ENCODE measurements at places on chromosomes 7 and 10.

- no peak overlapping the region for H3K27ac ChIP-seq
- H3K4me3 ChIP-seq, result no peak overlapping the region
- H3K36me3 ChIP-seq, result no peaks in the 10 kb centered on the region
Measured at GRCh38 chr7:25073451-25073850, 51.6 kb downstream of the CYCS start.

DNA sequence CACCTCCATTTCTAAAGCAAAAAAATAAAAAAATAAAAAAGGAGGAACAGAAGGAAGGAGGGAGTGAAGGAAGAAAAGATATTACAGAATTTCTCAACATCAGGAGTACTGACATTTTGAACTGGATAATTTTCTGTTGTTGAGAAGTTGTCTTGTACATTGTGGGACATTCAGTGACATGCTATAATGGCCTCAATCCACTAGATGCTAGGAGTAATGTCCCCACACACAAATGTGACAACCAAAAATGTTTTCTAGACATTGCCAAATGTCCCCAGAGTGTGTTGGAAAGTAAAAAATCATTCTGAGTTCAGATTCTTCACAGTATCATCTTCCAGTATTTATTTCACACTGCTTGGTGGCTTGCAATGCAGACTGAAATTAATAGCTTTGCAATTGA lies 6.5 kb downstream of the ZNF438 start:
- no peak overlapping the region for H3K4me3 ChIP-seq
- peaks cover 5% of the 10 kb centered on the region for H3K4me1 ChIP-seq
- H3K36me3 ChIP-seq, result no peaks in the 10 kb centered on the region
- H3K27ac ChIP-seq, result peak overlapping the region; percentile 9

DNA sequence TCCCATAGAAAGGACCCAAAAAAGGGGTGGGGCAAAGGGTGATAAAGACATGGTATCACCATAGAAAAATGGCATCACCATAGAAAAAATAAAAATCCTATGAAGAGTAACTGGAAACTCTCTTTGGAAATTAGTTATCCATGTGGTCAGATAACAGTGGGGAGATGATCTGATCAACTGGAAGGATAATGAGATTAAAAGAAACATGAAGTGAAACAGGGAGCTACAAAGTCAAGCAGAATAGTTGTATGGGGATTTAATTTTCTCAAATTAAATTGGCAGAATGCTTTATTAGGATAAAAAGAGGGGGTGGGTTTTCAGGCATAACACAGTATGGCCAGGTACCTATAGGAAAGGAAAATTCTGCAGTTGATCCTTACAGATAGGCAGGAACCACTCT lies 111.2 kb downstream of the WNT2 start:
- H3K4me3 ChIP-seq, result no peak overlapping the region
- peaks cover 3% of the 10 kb centered on the region for H3K4me1 ChIP-seq
- H3K27ac ChIP-seq, result no peak overlapping the region

DNA sequence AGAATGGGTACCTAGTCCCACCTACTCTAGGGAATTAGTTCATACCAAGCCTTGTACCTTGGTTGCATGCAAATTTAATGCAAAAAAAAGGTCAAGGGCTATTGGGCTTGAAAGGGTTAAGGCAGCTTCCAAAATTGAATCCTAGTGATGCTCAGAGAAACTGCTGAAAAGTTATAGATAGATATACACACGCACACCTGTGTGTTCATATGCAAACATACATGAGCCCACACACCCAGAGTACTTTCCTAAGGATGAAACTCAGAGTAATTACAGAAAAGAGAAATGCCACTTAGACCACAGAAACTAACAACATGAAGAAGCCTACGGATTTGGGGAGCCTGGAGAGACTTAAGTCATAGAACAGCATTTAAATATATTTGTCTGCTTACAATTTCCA lies 1.5 kb downstream of the SLC25A13 start:
- no peak for DNase-seq
- H3K27ac ChIP-seq, result no peak overlapping the region
- no peaks in the 10 kb centered on the region for H3K27me3 ChIP-seq
- H3K4me3 ChIP-seq, result no peak overlapping the region
- no peaks in the 10 kb centered on the region for H3K36me3 ChIP-seq

- no peaks in the 10 kb centered on the region for H3K4me1 ChIP-seq
- no peak overlapping the region for H3K27ac ChIP-seq
- no peaks in the 10 kb centered on the region for H3K27me3 ChIP-seq
- DNase-seq, result no peak
- H3K4me3 ChIP-seq, result no peak overlapping the region
- peaks cover 5% of the 10 kb centered on the region for H3K36me3 ChIP-seq
Measured at GRCh38 chr10:89609833-89610346, 35.2 kb downstream of the PANK1 start.

DNA sequence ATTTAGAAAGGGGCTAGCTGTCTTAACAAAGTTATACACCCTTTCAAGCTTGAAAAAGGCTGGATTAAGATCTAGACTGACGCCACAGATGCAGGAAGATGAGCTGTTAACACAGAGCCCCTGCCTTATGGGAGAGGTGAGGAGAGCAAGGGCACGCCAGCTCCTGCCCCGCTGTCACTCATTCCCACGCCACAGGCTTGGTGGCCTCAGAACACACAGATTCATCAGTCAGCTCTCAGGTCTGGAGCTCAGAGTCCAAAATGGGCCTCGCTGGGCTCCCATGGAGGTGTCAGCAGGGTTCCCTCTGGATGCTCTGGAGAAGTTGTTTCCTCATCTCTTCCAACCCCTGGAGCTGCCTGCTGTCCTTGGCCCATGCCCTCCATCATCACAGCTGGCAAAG lies 554.2 kb downstream of the TCERG1L start:
- H3K27me3 ChIP-seq, result no peaks in the 10 kb centered on the region
- H3K4me1 ChIP-seq, result peaks cover 2% of the 10 kb centered on the region
- no peaks in the 10 kb centered on the region for H3K36me3 ChIP-seq
- H3K27ac ChIP-seq, result no peak overlapping the region
- no peak overlapping the region for H3K4me3 ChIP-seq

GRCh38 chr10:32788359-32788758 lies 169.7 kb downstream of the ITGB1 start:
- H3K36me3 ChIP-seq, result no peaks in the 10 kb centered on the region
- H3K27me3 ChIP-seq, result no peaks in the 10 kb centered on the region
- no peak for DNase-seq
- H3K4me3 ChIP-seq, result no peak overlapping the region

- peak overlapping the region; percentile 87 for H3K4me3 ChIP-seq
- no peaks in the 10 kb centered on the region for H3K27me3 ChIP-seq
- peak overlapping the region; percentile 92 for H3K27ac ChIP-seq
Measured at GRCh38 chr7:4774658-4775249, 669 bp upstream of the AP5Z1 start.

DNA sequence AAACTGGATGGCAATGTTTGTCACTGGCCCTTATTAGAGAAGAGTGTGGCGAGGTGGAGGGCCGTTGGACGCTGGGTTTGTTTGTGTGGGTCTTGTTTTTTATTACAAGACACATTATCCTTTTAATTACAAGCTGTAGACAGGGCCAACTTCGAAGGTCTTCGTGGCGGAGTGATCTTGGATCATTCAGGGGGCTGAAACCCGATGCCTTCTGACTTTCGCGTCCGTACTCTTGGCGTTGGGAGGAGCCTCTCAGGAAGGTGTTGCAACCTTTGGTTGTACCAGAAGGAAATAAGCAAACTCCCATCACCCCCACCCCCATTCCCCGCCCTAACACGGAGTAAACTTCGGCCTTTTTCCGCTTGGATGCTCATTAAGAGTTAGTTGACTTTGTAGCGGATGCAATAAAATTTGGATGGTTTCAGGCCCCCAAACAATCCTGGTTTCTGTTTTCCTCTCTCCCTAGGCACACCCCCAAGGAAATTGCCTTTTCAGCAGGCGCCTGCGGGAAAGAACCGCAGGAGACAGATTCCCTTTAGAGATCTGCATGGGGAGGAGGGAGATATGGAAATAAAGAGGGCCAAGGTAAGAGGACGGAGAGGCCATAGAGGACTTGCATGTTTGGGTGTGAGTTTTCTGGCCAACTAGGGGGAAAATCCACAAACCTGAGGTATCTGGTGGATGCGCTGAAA lies 294.5 kb upstream of the NFE2L3 start:
- peaks cover 61% of the 10 kb centered on the region for H3K27me3 ChIP-seq
- H3K4me3 ChIP-seq, result peak overlapping the region; percentile 22

DNA sequence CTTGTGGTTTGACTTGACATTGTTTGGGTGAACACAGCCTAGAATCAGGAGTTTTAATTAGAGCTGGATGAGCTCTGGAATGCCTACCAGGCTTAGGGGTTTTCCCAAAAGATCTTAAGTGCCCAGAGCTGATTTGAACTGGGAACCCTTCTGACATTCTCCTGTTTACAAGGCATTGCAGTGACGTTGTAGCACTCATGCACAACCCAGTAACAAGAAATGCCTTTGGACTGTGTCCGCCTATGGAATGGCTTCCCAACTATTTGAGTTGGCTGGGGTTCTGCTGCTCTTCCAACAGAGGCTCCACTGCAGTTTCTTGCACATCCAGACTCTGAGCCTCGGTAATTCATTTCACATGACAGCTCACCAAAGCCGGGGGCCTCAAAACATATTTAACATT lies 76.7 kb upstream of the MKX start:
- no peaks in the 10 kb centered on the region for H3K27me3 ChIP-seq
- no peaks in the 10 kb centered on the region for H3K4me1 ChIP-seq
- no peak overlapping the region for H3K27ac ChIP-seq
- H3K4me3 ChIP-seq, result no peak overlapping the region

DNA sequence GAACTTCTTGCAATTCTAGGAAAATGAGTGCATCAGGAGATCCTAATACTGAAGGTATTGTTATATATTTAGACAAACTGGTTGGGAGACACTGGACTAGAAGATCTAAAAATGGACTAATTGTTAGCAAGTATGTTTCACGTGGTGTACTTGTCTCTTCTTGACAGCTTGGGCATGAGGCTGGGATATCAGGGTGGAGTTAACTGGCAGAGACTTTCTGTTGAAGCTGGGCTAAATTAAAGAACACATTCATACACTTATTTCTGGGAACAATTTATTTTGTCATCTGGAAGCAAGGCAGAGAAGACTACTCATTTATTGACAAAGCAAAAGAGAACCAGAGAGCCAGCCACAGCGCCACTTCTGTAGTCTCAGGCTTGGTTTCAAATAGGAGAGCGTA lies 25.9 kb downstream of the TYW1 start:
- peaks cover 5% of the 10 kb centered on the region for H3K4me1 ChIP-seq
- H3K27me3 ChIP-seq, result no peaks in the 10 kb centered on the region
- H3K36me3 ChIP-seq, result peaks cover 13% of the 10 kb centered on the region
- DNase-seq, result no peak
- H3K27ac ChIP-seq, result no peak overlapping the region
- no peak overlapping the region for H3K4me3 ChIP-seq

- no peak overlapping the region for H3K27ac ChIP-seq
- H3K4me1 ChIP-seq, result no peaks in the 10 kb centered on the region
- no peaks in the 10 kb centered on the region for H3K36me3 ChIP-seq
- H3K4me3 ChIP-seq, result no peak overlapping the region
- no peak for DNase-seq
Measured at GRCh38 chr10:49311555-49312236, 12.7 kb downstream of the C10orf71 start.

- DNase-seq, result no peak
- no peak overlapping the region for H3K4me3 ChIP-seq
- no peak overlapping the region for H3K27ac ChIP-seq
- no peaks in the 10 kb centered on the region for H3K36me3 ChIP-seq
- H3K4me1 ChIP-seq, result peaks cover 35% of the 10 kb centered on the region
Measured at GRCh38 chr10:130931256-130931655, 380.3 kb downstream of the TCERG1L start.

DNA sequence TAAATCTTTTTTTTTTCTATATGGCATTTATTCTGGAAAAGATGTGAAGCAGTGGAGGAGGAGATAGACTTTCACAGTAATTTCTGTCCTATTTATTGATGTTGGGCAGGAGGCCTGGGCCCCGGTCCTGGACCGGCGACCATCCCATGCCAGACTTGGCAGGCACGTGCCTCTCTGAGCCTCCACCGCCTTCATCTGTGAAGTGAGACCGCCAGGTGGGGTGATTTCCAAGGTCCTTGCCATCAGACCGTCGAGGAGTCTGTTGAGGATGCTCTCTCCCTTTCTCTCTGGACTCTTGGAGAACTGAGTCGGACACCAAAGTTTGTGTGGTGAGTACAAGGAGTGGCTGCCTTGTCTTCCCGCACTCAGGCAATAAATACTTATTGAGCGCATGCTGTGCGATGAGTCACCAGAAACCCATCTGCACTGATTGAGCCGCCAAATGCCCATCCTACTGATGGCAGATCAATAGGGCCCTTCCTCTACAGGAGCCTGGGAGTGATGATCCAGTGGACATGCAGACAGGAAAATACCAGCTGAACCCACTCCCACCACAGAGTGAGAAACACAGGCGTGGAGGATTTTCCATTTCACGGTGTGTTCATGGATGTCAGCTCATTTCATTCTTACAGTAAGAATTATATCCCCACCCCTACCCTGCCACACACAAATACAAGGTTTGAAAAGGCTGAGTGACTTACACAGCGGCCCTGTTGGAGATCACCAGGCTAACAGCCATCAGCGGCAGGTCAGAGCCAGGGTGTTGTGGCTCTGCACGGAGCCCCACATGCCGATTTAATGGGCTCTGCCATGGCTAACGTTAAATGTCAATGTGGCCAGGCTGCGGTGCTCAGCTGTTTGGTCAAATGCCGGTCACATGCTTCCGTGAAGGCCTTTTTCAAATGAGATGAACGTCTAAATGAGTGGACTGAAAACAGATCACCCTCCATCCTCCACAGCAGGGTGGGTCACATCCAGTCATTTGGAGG lies 11.5 kb upstream of the PRKAG2 start:
- no peaks in the 10 kb centered on the region for H3K36me3 ChIP-seq
- peaks cover 2% of the 10 kb centered on the region for H3K27me3 ChIP-seq
- H3K27ac ChIP-seq, result no peak overlapping the region
- no peak for DNase-seq
- H3K4me1 ChIP-seq, result no peaks in the 10 kb centered on the region

GRCh38 chr10:88342733-88343310 lies 240.3 kb downstream of the RNLS start:
- no peaks in the 10 kb centered on the region for H3K4me1 ChIP-seq
- H3K27ac ChIP-seq, result no peak overlapping the region
- DNase-seq, result no peak
- no peaks in the 10 kb centered on the region for H3K27me3 ChIP-seq
- H3K36me3 ChIP-seq, result no peaks in the 10 kb centered on the region

- no peak for DNase-seq
- H3K4me1 ChIP-seq, result peaks cover 6% of the 10 kb centered on the region
- no peak overlapping the region for H3K27ac ChIP-seq
- no peaks in the 10 kb centered on the region for H3K36me3 ChIP-seq
Measured at GRCh38 chr7:147047696-147048095, 931.1 kb downstream of the CNTNAP2 start.

DNA sequence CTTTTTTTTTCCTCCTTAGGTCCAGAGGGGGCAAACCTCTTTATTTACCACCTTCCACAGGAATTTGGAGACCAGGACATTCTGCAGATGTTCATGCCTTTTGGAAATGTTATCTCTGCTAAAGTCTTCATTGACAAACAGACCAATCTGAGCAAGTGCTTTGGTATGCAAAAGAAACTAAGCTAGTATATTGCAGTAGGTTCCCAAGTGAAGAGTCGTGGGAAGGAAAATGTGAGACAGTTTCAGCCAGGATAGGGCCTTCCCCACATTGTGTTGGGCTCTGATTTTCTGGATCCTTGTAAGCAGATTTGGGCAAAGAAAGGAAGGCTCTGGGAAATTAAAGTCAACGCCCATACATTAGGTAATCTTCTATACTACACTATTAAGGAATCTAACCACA lies 285.6 kb downstream of the USP6NL start:
- no peaks in the 10 kb centered on the region for H3K27me3 ChIP-seq
- H3K27ac ChIP-seq, result no peak overlapping the region
- H3K36me3 ChIP-seq, result peaks cover 33% of the 10 kb centered on the region
- H3K4me3 ChIP-seq, result no peak overlapping the region
- H3K4me1 ChIP-seq, result peaks cover 4% of the 10 kb centered on the region
